Lung (tissue), 17 donors: ENCODE measurements at places on chromosomes 7 and 10. TPM values are rescaled to one million over a fixed set of nuclear protein-coding genes. Genes with fewer than 3 reads are reported as not detected.
A peak's percentile ranks its signal among the peaks of the same experiment; 100 is the strongest.

Gene PILRA
- 122 TPM for polyA plus RNA-seq

Gene EPO
- polyA plus RNA-seq = not detected

Gene NUTM2B
- polyA plus RNA-seq = 0.07 TPM

- H3K4me1 ChIP-seq = no peaks in the 10 kb centered on the region
- no peak overlapping the region for H3K4me3 ChIP-seq
- DNase-seq = no peak
Observed at GRCh38 chr10:75860009-75860408, 428.6 kb downstream of the LRMDA start.

Gene UCMA
- not detected for polyA plus RNA-seq

GRCh38 chr10:127939786-127940330 is 33.0 kb downstream of the PTPRE start:
- no peaks in the 10 kb centered on the region for H3K4me1 ChIP-seq
- no peak overlapping the region for H3K27ac ChIP-seq
- no peaks in the 10 kb centered on the region for H3K36me3 ChIP-seq
- H3K27me3 ChIP-seq = no peaks in the 10 kb centered on the region

DNA sequence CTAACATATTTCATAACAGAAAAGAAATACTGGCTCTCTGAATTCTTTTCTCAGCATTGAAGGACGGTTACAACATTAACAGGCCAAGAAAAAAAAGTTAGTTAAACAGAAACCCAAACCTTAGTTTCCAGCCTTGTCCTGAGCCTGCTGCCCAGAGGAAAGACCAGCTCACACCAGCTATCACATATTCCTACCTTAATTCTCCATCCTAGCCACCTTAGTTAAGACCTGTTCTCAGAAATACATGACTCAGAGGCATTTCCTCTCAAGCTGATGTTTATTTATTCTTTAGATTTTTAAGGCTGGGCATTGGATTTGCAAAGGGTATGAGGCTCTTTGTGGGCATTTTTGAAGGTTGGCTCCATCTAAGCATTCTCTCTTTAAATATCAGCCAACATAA is 34.3 kb upstream of the ADAM12 start:
- no peaks in the 10 kb centered on the region for H3K4me1 ChIP-seq
- DNase-seq = no peak
- no peak overlapping the region for H3K4me3 ChIP-seq
- no peak overlapping the region for H3K27ac ChIP-seq
- no peaks in the 10 kb centered on the region for H3K27me3 ChIP-seq

DNA sequence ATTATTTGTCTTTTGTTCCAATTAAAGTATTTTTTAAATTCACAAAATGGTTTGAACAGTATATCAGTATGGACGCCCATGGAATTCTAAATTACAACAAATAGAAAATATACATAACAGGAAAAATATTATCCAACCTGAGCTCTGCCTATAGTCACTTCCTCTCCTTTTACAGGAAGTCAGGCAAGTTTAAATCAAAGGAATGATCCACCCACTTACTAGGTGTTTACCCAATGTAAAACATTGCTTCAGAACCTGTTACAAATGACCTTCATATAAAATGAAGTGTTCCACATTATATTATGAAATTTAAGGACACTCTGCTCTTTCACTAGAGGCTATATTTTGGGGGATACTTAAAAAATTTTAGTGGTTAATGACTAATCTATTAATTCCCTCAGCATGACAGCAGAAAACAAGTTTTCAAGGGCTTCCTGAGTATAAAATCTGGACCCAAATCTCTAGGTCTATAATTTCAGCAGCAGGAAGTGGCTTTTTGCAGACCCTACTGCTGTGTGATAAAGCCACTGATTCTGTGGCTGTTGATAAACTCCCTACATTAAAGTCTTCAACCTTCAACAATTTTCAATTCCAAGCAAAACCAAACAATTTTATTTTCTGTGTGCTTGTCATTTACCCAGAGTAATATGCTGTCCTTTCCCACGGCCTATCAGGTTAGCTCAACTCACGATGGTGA is 722.6 kb downstream of the GATA3 start:
- no peaks in the 10 kb centered on the region for H3K36me3 ChIP-seq
- H3K27ac ChIP-seq = no peak overlapping the region
- H3K4me3 ChIP-seq = no peak overlapping the region
- no peak for DNase-seq

Gene MLXIPL
- 10.0 TPM for polyA plus RNA-seq

DNA sequence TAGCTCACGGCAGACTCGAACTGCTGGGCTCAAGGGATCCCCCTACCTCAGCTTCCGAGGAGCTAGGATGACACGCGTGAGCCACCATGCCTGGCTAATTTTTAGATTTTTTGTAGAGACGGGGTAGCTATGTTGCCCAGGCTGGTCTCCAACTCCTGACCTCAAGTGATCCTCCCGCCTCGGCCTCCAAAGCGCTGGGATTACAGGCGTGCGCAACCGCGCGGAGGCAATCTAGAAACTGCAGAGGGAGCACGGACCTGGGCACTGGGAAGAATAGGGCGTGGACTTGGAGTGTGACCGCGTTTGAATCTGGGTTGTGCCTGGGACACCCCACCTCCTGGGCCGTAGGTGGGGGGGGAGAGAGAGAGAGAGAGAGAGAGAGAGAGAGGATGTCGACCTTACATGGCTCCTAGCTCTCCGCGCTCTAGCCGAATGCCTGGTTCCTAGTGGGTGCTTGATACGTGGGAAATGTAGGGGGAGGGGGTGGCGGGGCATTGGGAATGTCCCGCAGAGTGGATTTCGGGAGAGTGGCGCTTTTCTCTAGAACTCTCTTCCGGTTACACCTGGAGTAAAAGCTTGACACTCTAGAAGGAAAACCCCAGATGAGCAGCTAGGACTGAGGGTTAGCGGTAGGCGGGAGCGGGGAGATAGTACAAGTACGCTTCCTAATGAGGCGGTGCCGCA is 1.2 kb upstream of the MAP3K8 start:
- DNase-seq = no peak
- no peaks in the 10 kb centered on the region for H3K27me3 ChIP-seq
- H3K4me3 ChIP-seq = peak overlapping the region; percentile 42
- no peaks in the 10 kb centered on the region for H3K36me3 ChIP-seq

Gene CBLL1
- polyA plus RNA-seq = 10.5 TPM

Gene NKX2-3
- not detected for polyA plus RNA-seq

- H3K4me3 ChIP-seq = no peak overlapping the region
- DNase-seq = no peak
- H3K27ac ChIP-seq = no peak overlapping the region
- H3K36me3 ChIP-seq = no peaks in the 10 kb centered on the region
- H3K27me3 ChIP-seq = peaks cover 6% of the 10 kb centered on the region
Observed at GRCh38 chr7:22051886-22052673, 106.4 kb upstream of the CDCA7L start.
